ENCODE measurements at places on chromosomes 7 and 10. TPM values are rescaled to one million over a fixed set of nuclear protein-coding genes. Genes with fewer than 3 reads are reported as not detected.
A peak's percentile ranks its signal among the peaks of the same experiment; 100 is the strongest.

GRCh38 chr10:79382491-79382941, 35.2 kb downstream of the PPIF start:
- DNase-seq = no peak

The MRPS24 gene
- total RNA-seq = 144 TPM

The JAKMIP3 gene
- total RNA-seq = 0.19 TPM

The COL17A1 gene
- total RNA-seq = 199 TPM

GRCh38 chr10:22631646-22632278, 82.6 kb downstream of the PIP4K2A start:
- no peak for DNase-seq

The WNT8B gene
- total RNA-seq = not detected

The OGDH gene
- total RNA-seq = 68.9 TPM

The PRLHR gene
- not detected for total RNA-seq

The DDX21 gene
- 96.5 TPM for total RNA-seq

GRCh38 chr7:130912082-130912861, 178.3 kb upstream of the KLF14 start:
- DNase-seq = no peak

The EPC1 gene
- 12.3 TPM for total RNA-seq

DNA sequence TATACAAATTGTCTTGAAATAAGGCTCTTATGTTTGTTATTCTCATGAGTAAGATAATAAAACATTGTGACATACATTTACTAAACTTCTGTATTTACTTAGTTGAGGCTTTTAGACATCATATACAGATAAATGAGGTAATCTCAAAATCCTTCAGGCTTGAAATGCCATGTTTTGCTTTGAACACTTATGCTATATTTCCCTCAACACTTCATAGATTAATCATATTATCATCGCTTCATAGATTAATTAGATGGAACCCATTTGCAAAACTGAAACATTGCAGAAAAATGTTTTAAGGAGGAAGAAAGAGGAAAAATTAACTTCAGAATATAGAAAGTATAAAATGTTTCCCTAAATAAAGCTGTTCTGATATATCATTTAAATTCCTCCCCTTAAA, 165.0 kb upstream of the CNTNAP2 start:
- DNase-seq = no peak

GRCh38 chr10:24255881-24256311, 47.0 kb downstream of the KIAA1217 start:
- DNase-seq = no peak

DNA sequence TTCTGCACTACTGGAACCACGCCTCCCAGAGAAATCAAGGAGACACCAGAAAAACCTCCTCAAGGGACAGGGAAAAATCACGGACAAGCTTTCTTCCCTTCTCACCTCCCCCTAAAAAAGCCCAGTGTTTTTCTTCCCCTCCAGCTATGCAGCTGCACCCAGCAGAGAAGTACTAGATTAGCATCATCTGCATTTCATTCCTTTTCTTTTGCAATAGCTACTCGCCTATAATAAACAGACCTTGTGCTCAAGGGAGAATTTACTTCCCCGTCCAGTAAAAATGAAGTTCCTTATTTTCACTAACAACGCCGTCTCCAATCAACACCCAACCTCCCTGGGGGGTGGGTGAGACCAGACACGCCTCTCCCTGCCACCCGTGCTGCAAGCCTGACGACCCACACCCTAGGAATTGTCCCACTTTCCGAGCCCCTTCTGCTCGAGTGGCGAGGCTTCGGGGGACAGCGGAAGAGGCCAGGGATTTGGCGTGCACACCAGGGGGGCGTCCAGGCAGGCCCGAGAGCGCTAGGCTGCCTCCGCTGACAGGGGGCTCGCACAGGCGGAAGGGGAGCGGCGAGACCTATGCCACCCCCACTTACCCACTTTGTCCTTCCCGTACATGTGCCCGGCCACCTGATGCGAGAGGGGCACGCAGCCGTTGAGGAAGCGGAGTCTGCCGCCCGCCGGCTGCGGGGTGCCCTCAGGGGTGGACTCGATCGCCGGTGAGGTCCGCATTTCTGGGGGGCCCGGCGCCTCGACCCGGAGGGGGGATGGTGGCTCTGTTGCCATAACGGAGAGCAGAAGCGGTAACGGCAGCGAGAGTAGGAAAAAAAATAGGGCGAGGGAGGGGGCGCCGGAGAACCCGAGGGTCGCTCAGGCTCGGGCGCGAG, 625 bp downstream of the IPMK start:
- DNase-seq = peak; percentile 19

- no peak for DNase-seq
Observed at GRCh38 chr7:67406976-67407375, 410.3 kb downstream of the TYW1 start.

DNA sequence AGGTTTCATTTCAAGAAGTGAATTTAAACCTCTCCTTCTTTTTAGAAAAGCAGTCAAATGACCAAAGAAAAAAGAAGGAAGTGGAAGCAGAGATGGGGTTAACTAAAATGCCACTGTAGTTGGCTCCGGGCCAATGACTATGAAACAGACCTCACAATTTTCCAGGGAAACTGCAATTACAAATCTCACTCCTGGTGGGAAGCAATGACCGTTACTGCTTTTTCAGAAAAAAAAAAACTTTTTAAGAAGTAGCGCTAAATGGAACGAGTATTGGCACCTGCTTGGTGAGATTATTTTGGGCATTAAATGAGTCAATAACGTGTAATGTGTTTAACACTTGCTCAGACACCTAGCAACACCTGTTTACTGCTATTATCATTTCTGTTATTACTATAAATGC, 1.2 kb downstream of the SFRP4 start:
- no peak for DNase-seq

The PWWP2B gene
- total RNA-seq = 27.3 TPM

The FAM24B gene
- not detected for total RNA-seq

GRCh38 chr7:154409703-154410311, 357.6 kb downstream of the DPP6 start:
- DNase-seq = no peak

DNA sequence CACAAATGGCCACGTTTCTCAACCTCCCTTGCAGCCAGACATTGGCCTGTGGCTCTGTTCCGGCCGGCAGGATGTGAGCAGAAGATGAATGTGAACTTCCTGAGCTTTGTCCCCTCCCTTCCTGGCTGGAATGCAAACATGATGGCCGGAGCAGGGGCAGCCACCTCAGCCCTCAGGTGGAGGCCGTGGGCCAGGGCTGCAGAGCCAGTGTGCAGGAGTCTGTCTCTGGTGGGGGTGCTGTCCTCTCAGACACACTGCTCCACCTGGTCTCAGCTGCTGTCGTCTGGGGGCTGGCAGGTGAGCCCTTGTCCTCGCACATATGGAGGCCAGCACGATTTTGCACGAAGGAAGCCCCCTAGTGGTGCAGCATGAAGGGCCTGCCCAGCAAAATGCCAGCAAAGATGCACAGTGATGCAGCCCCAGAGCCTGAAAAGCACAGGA, 25.3 kb upstream of the PWWP2B start:
- DNase-seq = no peak

- no peak for DNase-seq
Observed at GRCh38 chr10:79140855-79141254, 72.1 kb downstream of the ZMIZ1 start.

DNA sequence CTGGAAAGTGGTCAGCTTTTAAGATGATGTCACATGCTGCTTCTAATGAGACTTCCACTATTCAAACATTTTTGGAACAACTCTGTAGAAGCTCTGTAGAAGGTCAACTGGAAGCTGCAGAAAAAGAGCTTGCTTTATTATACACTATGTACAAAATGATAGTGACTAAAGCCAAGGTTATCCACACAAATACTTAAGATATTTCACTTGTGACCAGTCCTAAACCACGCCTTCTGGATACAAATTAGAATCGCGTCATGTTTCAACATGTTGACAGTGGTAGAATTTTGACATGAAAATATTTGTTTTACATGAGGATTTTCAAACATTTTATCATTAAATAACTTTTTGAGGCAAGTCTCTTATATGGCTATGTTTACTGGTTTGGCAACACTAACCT, 499.6 kb upstream of the PHF14 start:
- no peak for DNase-seq

The FFAR4 gene
- total RNA-seq = not detected

The CDNF gene
- 1.3 TPM for total RNA-seq

- DNase-seq = no peak
Observed at GRCh38 chr7:1664711-1665548, 5.1 kb upstream of the ELFN1 start.

The DUS4L gene
- 6.5 TPM for total RNA-seq

The ACHE gene
- total RNA-seq = 1.3 TPM

GRCh38 chr10:114829160-114829909, 7.8 kb downstream of the FHIP2A start:
- no peak for DNase-seq

DNA sequence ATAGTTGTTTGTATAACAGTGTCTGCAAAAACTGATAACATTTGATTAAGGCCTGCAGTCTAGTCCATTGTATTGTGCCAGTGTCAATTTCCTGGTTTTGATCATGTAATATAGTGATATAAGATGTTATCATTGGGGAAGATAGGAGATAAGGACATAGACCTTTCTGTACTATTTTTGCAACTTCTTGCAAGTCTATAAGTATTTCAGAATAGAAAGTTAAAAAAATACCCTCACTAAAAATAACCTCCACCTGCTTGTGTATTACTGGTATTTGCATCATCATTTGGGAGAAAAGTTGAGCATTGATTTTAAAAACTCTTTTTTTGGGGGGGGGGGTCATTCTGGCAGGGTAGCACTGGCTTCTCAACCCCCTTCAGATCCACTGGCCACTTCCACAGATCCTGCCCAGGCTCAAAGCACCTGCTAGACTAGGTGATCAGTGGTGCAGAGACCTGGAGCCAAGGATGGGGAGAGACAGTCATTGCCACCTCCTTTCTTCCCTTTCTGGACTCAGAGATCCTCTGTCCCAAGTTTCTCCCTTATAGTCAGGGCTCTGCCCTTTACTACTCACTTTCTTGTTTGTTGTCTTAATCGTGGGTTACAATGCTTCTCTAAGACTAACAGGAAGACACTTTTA, 103.0 kb downstream of the RBM20 start:
- no peak for DNase-seq

DNA sequence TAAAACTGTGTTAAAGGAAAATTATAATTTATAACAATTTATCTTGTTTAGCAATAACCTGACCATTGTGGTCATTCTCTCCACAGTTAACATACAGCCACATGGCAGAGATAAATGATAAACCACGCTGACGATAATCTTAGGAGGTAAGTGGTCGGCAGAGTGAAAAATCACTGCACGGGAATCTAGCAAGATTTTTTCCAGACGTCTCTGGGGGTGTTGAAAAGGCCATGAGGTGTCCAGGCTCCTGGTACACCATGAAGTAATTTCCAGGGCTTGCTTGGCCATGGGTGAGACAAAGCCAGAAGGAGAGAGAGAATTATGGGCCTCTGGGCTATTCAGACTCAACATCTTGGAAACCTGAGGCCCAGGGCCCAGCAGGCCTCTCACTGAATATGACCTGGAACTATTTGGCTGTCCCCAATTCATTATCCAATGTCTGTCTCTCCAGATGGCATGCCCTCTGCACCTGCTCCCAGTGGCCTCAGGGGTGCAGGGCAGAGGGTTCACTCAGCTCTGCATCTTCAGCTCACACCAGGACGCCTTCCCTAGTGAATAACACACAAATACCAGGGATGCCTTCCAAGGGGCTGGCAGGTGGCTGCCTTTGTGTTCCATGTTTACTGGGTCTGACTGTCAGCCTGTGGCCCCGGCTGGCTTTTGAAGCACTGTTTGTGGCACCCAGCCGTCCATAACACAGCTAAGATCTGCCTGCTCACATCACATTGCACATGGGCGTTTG, 590.4 kb upstream of the PFKP start:
- no peak for DNase-seq

- no peak for DNase-seq
Observed at GRCh38 chr7:152351168-152351567, 84.6 kb downstream of the KMT2C start.

DNA sequence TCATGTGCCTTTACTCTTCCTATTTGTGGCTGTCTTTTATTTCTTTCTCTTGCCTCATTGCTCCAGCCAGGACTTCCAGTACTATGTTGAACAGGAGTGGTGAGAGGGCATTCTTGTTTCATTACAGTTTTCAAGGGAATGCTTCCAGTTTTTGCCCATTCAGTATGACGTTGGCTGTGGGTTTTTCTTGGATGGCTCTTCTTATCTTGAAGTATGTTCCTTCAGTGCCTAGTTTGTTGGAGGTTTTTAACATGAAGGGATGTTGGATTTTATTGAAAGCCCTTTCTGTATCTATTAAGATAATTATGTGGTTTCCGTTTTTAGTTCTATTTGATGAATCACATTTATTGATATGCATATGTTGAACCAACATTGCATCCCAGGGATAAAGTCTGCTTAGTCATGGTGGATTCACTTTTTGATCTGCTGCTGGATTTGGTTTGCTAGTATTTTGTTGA, 96.8 kb downstream of the GLCCI1 start:
- DNase-seq = no peak

DNA sequence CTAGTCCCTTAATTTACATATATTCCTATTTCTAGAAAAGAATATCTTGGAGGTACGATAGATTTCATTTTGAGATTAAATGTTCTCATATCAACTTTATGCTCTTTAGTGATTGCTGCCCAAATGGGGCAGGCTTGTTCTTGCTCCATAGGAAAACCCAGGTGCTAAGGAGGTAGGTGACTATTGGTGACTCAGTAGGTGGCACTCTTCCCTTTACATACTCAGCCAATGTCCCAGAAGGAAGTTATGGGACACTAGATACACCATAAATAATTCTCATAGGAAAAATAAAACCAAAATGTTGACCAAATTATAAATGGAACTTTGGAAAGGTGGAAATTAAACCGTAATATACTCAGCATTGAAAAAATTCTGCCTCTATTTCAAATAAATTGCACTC, 4.0 kb downstream of the SKAP2 start:
- DNase-seq = no peak

The NAPEPLD gene
- total RNA-seq = 1.5 TPM

- no peak for DNase-seq
Observed at GRCh38 chr7:13044309-13044708, 356.9 kb downstream of the ARL4A start.

The ZNF33A gene
- 16.9 TPM for total RNA-seq

The RAMP3 gene
- total RNA-seq = 35.9 TPM

The SMIM30 gene
- 44.3 TPM for total RNA-seq

DNA sequence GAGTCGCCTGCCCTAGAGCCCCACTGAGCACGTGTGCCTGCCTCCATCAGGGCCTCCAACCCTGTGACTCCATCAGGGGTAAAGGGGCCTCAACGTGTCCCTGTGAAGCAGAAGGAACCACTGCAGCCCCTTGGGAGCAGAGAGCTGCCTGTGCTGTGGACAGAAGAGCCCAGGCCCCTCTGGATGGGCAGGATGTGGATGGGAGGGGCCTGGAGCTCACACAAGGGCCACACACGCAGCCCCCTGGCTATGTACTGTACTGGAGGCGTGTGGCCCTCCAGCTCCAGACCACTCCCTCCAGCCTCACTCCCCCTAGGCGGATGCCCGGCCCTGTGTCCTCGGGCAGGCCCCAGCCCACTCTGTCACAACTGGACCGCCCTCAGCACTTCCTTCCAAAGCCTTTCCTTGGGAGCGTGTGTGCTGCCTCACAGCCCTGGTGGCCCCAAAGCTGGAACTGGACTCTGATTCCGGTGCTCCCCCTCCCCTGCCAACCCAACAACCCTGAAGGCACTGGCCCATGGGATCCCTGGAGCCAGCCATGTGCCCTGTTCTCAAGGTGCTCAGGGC, 238.0 kb downstream of the TCERG1L start:
- no peak for DNase-seq

The PPP1R9A gene
- 1.9 TPM for total RNA-seq

The FAM170B gene
- not detected for total RNA-seq

The MKI67 gene
- 14.3 TPM for total RNA-seq

The ZPBP gene
- total RNA-seq = not detected

All from esophagus squamous epithelium (tissue), 5 donors.